ENCODE measurements at places on chromosomes 16 and 17.

- no peak for DNase-seq
Measured at GRCh38 chr17:71959154-71959553, 161.7 kb upstream of the SOX9 start.

DNA sequence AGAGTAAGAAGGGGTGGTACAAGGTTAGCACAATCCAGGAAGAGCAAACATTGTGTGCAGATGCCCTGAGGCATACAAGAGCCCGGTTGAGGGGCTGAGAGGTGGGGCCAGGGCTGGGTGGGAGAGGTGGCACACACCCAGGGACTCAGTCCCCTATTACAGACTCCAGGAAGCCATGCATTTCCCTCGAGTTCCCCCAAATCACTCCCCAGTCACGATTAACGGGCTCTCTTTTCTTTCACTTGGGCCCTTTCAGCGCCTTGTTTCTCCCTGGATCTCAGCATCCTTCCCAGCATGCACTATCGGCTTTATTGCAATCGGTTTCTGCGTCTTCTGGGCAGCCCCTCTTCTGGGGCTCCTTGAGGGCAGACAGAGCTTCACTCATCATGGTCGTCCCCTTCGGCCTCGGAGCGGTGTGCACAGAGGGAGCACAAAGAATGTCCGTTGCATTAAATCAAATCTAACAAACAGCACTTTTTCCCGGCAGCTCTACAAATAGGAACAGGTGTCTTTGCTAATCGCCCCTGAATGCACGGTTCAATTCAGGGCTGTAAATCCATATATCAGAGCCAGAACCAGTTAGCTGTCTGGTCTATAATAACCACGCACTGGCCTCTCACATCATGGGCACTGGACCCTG, 184.6 kb upstream of the HSBP1 start:
- DNase-seq: peak; percentile 9

DNA sequence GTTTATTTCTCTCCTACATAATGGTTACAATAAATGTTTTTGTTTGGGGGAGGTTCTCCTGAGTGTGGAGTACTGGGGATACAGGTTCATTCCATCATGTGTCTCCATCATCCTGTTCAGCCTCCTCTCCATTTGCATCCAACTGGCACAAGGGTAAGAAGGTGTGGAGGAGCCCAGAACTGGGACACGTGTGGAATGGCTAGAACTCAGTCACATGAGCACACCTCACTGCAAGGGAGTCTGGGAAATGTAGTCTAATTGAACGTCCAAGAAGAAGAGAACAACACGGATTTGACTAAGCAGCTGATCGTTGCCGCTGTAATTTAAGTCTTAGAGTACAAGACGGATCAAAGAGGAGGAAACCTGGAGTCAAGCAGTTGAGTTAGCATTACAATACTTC, 6.1 kb downstream of the OR1A1 start:
- no peak for DNase-seq

DNA sequence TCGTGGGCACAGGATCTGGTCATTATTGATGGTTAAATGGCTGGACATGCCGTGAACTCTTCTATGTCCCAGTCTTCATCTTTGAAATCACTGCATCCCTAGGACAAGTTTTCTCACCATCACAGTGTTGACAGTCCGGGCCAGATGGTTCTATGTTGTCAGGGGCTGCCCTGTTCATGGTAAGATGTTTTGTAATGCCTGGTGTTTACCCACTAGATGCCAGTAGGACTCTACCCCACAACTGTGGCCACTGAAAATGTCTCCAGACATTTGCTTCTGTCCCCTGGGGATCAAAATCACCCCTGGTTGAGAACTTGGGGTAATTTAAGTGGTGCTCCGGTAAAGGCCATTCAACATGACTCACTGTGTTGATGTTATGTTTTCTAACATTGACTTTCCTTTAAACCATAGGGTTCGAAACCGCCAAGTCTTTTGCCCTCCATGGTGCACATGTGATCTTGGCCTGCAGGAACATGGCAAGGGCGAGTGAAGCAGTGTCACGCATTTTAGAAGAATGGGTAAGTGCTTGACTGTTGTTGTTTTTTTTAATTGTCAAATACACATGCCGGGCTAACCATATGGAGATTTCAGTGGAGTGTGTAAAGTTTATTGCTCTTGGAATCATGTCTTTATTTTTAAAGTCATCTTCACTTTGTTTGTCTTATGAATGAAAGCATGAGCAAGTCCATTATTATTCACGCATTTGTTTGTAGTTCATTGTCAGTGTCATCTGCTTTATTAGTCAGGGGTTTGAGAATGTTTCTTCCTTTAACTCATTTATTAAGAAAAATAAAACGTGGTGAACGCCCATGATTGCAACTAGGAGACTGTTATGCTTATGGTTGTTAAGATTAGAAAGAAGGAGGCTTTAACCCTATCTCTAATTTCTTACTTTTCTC, 64.6 kb downstream of the WWOX start:
- no peak for DNase-seq

GRCh38 chr17:77274096-77274845, 133.5 kb downstream of the SEC14L1 start:
- DNase-seq: no peak

- DNase-seq: no peak
Measured at GRCh38 chr17:6429266-6429665, 5.7 kb downstream of the AIPL1 start.

All from activated CD8-positive, alpha-beta memory T cell treated with anti-CD3 and anti-CD28 coated beads for 24 hours (primary cell).